ENCODE measurements at places on chromosomes 5 and 9.

GRCh38 chr5:16135003-16135402 is 44.6 kb downstream of the MARCHF11 start:
- DNase-seq: no peak

DNA sequence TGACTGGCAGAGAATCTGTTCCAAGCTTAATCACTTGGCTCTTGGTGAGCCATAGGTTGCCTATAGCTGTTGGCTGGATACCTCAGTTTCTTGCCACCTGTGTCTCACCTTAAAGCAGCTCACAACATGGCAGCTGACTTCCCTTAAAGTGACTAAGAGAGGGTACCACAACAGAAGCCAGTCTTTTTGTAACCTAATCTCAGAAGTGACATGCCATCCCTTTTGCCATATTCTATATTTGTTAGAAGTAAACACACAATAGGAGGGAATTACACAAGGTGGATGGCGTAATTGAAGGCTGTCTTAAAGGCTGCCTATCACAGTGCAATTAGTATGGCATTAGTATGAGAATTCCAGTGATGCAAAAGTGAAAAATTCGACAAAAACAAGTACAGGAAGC is 28.1 kb downstream of the NIPBL start:
- DNase-seq: no peak

DNA sequence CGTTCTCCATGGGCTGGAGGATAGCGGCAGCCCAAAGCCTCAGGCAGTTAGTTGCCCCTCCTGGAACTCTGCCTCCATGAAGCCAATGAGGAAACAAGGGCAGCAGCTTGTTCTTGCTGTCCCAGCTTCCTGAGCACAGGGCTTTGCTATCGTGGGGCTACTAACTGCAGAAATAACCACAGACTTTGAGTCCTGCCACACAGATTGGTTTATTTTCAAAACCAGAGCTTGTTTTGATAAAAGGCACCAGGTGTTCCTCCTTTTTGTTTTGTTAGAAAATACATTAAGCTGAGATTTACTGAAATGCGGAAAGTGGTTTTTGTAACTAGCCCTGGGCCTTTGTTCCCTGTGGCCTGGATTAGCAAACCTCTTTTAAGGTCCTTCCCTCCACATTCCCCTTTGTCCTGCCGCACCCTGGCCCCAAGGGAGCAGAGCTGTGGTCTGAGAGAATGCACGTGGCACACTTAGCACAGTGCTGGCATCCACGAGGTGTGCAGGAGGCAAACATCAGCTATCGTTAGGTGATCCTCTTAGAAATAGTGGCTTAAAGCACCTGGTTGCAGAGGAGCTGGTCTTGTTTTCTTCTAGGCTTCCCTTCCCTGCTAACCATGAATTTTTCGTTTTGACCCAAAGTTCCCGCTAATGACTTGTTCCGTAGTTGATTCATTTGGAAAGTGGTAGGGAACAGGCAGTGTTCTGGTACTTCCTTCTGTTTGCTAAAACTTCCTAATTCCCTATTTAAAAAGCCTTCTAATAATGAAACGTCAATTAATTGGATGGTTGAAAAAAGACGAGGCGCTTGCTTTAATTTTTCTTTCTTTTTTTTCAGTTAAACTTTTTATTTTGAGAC is 21.5 kb downstream of the MVB12B start:
- DNase-seq: no peak

- no peak for DNase-seq
These were observed 31.8 kb downstream of the FAXDC2 start for GRCh38 chr5:154818471-154819116.

- DNase-seq: no peak
These were observed 37.1 kb downstream of the FBXW11 start for GRCh38 chr5:171969288-171969880.

- DNase-seq: peak; percentile 28
These were observed 71.5 kb upstream of the RPS23 start for GRCh38 chr5:82349652-82350051.

- no peak for DNase-seq
These were observed 65.6 kb downstream of the GNA14 start for GRCh38 chr9:77582525-77582924.

GRCh38 chr5:147057051-147057450 is 177.8 kb upstream of the STK32A start:
- DNase-seq: no peak

DNA sequence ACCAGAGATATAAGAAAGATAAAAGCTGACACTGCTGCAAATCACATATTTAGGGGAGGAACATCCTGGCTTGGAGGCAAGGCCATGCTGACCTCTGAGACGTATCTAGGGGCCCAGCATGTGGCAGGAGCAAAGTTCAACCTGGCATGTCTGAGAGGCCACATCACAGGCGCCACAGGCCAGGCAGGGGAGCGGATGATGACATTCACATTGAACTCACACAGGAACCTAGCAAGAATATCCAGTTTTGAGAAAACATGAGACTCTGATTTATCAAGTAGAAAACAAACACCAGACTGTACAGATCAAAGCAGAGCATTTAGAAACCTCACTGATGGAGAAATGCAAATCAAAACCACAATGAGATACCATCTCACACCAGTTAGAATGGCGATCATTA is 64.2 kb upstream of the STK32A start:
- peak; percentile 83 for DNase-seq

- no peak for DNase-seq
These were observed 8.9 kb downstream of the PRRT1B start for GRCh38 chr9:131554087-131554842.

DNA sequence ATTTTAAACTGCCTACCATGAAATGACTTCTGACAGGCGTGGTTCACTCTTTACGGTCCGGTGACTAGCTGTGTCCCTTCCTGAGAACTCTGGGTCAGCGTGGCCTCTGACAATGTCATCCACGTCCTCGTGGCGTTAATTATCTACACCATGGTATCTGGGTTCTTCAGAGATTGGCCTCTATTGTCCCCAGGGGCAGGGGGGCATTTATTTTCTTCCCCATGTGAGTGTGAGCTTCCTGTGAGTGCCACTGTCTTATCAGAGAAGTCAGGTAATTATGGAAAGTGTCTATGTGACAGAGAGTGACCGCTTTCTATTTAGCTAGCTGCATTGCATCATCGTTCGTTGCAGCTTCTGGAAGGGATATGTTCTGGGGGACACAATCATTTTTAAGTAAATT is 77.2 kb downstream of the FBXL7 start:
- DNase-seq: no peak

DNA sequence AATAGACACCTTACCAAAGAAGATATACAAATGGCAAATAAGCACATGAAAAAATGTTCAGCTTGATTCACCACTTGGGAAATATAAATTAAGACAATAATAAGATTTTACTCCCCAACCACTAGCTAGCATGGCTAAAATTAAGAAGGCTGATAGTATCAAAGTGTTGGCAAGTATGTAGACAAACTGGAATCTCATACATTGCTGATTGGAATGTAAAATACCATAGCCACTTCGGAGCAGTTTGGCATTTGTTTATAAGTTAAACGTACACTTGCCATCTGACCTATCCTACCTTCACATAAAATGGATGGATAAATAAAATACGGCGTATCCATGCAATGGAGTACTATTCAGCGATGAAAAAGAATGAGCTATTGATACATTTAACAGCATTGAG is 129.2 kb downstream of the ZNF462 start:
- no peak for DNase-seq

DNA sequence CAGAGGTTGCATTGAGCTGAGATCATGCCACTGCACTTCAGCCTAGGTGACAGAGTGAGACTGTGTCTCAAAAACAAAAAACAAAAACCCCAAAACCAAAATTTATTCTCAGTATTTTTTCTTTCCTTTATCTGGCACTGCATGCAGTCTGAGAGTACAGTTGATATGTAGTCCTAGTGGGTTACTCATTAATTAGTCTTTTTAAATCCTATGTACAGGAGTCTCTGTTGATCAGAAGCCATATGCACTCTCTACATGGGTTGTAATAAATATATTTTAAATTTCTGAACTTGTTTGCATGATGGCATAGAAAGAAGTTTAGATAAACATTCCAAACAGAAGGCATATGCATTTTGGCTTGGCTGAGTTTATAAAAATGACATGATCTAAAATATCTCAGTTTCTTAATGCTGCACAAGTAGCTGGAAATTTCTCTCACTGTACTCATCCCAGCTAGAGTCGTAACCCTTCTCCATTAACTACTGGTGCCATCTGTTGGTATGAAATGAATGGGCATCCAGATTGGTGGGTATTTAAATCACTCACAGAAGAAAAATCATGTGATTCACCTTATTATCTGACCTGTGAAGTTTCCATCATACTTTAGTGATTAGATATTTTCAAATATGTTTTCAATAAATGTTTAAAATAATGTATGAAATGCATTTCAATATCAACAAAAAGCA is 284.8 kb downstream of the CTNND2 start:
- DNase-seq: no peak

DNA sequence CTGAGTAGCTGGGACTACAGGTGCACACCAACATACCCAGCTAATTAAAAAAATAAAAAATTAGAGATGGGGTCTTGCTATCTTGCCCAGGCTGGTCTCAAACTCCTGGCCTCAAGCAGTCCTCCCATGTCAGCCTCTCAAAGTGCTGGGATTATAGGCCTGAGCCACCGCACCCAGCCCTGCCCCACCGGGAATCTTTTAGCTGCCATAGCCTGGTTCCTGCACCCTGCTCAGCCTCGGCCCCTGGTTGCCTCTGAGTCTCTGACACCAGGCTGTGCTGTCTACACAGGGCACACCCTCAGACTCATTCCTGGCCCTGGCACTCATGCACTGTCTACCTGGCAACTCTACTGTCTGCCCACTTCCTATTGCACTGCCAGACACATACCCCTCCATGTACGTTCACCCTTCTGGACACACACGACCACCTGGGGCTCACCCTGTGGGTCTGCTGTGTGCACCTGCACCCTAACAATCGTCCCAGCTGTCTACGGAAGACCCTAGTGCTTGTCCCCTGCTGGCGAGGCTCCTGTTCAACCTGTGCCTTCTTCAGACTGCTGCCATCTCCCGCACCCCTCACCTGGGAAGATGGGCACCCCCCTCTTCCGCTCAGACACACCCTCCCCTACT is 1.4 kb downstream of the PROP1 start:
- DNase-seq: no peak

- DNase-seq: no peak
These were observed 29.4 kb downstream of the ABITRAM start for GRCh38 chr9:108963459-108964143.

GRCh38 chr5:150307617-150308426 is 5.1 kb upstream of the ARSI start:
- no peak for DNase-seq

DNA sequence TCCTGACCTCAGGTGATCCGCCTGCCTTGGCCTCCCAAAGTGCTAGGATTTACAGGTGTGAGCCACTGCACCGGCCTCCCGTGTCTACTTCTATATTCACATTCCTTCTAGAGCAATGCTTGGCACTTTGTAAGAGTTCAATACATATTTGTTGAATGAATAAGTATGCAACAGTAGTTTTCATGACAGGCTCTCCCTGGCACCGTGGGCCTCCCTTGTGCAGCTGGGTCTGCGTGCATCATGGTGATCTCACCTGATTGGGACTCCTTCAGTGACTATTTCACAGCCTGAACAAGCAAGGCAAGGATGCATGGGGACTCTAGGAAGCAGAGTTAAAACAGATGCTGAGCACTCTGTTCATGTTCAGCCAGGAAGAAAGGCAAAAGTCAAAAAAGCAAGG is 6.8 kb upstream of the ZBTB34 start:
- no peak for DNase-seq

- DNase-seq: no peak
These were observed 24.9 kb downstream of the MELK start for GRCh38 chr9:36597412-36598178.

GRCh38 chr9:11872471-11872870 is 820.7 kb upstream of the TYRP1 start:
- DNase-seq: no peak

DNA sequence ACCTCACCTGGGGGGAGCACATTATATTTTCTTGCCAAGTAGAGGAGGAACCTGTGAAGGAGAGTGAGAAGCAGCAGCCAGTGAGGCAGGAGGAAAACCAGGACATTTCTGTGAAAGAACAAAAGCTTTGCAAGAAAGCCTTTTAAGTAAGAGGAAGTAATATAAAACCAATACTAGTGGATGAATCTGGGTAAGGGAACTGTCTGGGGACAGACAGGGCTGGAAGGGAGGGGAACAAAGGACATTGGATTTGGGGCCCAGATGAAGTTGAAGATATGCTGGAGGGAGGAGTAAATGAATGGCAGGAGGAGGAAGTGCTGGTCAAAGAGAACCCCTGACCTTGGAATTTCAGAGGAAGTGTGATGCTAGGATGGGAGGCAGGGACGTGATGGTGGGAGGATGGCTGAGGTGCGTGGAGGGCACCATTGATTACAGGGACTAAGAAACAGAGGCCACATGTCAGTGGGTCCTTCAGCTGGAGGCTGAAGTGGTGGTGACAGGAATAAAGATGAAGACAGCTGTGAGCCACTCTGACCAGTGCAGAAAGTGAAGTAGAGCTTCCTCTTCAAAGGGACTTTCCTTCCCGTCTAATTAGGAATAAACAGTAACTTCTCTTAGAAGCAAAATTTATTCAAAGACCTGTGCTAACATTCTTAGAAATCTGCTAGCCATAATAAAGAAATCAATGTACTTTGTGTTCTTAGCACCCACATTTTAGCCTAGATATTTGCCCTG is 43.5 kb upstream of the FABP6 start:
- DNase-seq: no peak

DNA sequence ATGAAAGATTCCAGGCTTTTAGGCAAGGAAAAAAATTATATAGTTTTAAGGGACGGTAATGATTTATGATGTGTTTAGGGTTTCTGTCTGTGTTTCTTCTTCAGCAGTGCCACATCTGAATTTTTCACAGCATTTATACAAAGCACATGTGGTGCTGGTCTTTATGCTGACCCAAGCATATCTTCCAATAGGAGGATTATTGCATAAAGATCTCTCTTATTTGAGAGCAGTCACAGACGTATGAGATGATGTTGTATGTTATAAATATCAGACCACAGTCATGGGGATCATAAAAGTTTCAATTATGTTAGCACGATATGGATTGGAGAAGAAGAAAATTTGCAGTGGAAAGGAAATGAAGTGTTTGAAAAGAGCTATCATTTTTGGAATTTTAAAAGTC is 150.9 kb downstream of the RASEF start:
- DNase-seq: no peak

DNA sequence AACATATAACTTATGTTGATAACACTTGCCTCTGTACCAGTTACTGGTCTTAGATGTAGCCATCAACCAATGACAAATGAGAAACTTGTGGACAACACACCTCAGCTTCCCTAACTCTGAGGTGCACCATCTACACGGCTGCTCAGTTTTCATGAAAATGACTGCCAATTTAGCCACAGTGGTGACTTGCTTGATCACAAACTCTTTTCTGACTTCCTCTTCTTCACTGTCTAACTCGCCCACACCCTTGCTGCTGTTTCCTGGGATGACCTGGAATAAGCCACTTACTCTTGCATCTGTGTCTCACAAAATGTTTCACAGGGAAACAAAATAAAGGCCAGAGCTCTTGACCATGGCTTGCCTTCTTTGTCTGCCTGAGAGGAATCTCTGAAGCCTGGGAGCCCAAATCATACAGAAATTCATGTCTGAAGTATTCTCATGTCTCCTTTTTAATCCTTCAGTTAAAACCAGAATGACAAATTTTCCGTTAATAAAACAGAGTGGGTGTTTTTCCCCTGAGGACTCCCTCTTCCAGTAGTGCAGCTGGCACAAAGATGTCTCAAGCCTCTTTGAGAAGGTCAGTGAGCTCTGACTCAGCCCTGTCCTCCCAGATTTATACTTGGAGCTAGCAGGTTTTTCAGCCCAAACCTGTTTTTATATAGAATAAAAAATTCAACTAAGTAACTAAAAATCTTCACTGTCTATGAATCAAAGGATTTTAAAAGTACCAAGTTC is 126.5 kb upstream of the PAM start:
- no peak for DNase-seq
